ENCODE measurements at places on chromosomes 6 and 20.
A peak's percentile ranks its signal among the peaks of the same experiment; 100 is the strongest.

GRCh38 chr6:147709396-147710272, 201.1 kb downstream of the SAMD5 start:
- no peak for DNase-seq

DNA sequence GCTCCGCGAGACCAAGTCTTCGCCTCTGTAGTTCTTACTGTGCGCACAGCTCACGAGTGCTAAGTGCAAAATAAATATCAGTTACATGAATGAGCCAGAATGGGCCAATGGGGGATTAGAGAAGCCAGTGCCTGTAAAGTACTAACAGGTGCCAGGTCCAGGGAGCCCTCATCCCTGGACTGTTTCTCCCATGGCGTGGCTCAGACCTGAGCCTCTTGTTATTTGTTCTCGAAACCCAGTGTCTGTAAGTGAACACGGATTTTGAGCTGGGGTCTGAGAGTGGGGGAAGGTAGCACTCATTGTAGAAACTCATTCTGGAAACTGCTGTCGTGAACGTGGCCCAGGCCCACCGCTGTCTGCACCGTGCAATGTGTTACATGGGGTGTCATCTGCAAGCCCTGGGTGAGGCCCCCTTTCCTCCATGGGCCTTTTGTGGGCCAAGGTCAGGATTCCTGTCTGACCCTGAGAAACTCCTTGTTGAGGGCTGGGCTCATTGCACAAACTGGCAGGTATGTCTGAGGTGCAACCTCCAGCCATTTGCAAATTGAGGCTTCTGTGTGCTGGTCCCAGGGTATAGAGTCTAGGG, 154.7 kb downstream of the SYCP2 start:
- no peak for DNase-seq

DNA sequence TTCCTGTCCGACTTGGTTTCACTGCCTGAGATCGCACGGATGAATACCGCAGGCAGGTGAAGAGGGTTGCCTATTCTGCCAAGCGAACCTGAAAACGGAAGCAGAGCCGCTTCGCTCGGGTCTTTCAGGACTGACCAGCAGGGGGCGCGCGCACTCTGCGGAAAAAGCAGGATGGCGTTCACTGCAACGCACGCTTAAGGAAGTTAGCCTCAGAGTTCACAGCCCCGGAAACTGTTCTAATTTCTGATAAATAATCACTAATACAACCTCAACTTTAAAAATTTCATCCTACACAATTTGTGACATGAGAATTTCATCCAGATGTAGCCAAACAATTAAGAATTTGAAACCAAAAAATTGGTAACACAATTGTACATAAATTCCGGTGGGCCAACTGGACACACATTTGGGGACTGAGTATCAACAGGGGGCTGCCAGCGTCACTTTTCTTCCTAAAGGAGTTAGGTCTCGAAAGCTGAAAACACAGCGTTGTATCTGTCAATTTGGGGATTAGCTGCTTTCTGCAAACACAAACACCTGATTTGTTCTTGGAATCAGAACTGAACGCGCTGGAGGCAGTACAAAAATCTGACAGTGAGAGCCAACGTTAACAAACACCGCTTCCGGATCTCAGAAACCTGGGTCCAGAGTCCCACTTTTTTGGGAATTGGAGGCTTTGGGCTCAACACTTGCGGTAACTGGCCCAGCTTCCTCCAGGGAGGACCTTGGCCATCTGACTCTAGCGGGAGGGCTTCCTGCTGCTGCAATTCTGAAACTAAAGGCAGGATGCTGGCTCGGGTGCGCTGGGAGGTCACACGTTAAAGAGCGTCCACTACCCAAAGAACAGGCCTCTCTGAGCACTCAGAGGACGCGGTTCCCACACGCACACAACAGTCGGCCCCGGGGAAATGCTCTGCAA, 8.8 kb downstream of the PXDC1 start:
- DNase-seq, result peak; percentile 75

DNA sequence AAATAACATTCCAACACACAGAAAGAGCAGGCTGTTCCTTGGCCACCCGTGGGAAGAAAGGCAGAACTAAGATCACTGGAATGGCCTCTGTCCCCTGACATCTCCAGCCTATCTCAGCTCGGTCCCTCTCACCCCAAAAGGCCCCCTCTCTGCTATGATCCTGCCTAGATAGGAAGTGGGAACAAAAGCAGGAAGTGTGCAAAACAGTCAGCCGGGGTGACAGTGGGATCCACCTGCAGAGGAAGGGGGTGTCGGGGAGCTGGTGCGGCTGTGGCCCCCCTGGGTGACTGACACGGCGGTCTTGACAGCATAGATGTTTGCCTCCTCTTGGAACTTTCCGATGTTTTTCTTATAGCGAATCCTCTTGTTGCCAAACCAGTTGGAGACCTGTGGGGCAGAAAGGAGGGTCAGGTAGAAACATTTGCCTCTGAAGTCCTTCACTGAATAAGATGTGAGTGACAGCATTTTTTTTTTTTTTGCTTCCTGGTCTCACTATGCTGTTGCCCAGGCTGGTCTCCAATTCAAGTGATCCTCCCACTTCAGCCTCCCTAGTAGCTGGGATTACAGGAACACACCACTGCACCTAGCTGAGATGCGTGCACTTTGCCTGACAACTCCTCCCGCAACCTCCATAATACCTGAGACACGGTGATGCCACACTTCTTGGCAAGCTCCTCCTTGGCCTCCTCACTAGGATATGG, 2.8 kb downstream of the PBX2 start:
- DNase-seq, result no peak

DNA sequence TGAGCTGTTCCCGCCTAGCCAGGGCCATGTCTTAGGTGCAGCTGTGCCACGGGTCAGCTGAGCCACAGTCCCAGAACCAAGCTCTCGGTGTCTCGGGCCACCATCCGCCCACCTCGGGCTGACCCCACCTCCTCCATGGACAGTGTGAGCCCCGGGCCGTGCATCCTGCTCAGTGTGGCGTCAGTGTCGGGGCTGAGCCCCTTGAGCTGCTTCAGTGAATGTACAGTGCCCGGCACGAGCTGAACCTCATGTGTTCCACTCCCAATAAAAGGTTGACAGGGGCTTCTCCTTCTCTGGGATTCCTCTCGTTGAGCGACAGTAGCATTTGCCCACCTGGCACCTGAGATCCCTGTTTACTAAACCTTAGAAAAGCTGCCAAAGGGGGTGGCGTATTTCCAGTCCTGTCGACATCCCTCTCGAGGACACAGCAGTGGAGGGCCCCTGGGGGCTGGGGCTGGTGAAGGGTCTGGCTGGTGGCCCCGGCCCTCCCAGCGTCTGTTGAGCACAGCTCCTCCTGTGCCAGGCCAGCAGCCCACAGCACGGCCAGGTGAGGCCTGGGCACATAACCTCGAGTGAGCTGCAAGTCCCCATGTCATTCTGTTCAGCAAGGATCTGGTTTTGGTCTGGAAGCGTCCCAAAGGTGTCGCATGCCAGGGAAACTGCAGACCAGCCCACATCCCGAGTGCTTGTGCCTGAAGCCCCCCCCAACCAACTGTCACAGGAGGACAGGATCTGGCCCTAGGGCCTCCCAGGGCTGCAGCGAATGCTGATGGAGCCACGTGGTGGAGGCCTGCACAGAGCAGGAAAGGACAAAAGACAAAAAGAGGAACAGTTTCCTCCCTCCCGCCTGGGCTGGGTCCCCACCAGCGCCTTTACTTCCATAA, 21.2 kb upstream of the PYGB start:
- no peak for DNase-seq

DNA sequence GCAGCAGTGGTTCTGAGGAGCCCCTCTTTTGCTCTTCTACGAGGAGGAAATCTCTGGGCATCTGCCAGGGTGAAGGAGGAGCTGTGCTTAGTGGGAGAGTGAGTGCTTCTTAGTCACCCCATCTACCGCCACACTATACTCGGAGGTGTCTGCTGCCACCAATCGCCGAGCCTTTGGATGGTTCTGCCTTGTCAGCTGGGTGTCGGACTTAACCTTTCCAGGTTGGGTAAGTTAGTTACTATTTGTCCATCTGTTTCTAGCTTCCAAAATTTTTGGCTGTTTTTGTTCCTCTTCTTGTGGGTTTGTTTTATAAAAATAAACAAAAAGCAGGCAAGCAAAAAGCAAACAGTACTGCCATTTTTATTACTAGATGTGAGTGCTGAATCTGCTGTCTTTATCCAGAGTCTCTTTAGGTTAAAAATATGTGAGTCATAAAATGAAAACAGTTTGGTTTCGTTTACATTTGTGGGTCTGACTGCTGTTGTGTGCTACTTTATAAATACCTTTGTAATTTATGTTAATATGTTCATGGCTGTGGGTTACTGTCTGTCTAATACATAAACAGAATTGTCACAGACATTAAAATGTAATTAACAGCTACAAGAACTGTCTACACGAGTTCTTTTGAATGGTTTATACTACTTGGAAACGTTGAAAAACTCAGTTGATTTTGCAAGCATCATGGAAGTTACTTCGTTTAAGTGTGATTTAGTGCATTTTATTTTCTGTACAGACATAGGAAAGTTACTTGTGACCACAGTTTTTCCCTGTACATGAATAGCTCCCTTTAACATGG, 89.2 kb downstream of the ARID1B start:
- no peak for DNase-seq

GRCh38 chr6:125219361-125219895, 65.9 kb downstream of the TPD52L1 start:
- no peak for DNase-seq

- no peak for DNase-seq
Observed at GRCh38 chr20:54097236-54097529, 26.8 kb upstream of the BCAS1 start.

DNA sequence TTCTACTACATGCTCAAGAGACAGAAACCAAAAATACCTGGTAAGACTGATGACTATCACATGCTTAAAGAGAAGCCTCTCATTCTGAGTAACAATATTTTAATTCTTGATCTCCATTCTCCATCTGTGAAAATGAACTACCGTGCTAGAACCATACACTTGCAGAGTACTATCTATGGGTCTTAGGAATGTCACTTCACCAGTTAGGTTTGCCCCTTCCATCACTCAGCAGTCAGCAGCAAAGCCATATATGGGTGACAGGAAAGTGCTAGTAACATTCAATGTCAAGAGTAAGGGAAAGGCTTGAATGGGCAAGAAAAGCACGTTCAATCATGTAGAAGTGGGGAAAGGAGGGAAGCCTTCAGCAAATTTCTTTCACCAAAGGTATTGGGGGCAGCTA, 2.3 kb downstream of the DNAAF9 start:
- no peak for DNase-seq

DNA sequence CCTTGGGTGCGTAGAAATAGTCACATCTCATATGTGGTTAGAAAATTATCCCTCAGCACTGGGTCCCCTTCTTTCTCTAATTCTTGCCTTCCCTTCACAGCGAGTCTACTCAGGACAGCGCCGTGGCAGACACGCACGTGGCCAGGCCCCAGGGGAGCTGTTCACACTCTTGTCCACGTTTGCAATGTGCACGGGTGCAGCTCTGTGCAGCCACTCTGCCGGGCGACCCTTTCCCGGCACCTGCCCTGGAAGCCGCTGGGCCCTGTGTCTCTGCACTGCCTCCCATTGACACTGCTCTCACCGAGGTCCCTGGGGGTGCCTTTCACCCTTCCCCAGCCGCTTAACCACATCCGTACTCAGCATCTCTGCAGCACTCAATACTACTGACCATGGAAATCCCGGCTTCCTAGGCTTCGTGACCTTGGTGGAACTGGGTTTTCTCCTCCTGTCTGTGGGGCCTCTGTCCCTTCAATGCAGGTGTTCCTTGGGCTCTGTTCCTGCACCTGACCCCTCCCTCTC, 104.9 kb downstream of the DACT2 start:
- DNase-seq, result no peak

DNA sequence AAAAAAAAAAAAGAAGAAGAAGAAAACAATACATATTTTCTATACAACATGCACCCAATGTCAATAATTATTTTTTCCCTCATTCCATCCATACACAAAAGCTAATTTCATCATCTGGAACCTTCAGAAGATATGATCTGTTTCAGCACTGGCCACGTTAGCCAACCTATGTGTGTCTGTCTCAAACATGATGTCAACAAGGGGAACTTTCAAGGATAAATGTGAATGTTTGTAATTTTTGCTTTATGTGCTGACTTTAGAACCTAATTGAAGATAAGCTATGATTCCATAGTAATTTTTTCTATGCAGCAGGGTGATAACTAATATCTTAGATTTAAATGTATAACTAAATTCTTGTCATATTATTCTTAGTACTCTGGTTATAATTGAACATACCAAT, 37.9 kb downstream of the IPCEF1 start:
- no peak for DNase-seq

- DNase-seq, result no peak
Observed at GRCh38 chr6:16199804-16200203, 38.6 kb upstream of the GMPR start.

- DNase-seq, result no peak
Observed at GRCh38 chr6:65569505-65569904, 137.5 kb downstream of the EYS start.

- no peak for DNase-seq
Observed at GRCh38 chr20:34047917-34048316, 54.2 kb downstream of the RALY start.

GRCh38 chr6:130409418-130410100, 43.7 kb downstream of the TMEM200A start:
- DNase-seq, result no peak

DNA sequence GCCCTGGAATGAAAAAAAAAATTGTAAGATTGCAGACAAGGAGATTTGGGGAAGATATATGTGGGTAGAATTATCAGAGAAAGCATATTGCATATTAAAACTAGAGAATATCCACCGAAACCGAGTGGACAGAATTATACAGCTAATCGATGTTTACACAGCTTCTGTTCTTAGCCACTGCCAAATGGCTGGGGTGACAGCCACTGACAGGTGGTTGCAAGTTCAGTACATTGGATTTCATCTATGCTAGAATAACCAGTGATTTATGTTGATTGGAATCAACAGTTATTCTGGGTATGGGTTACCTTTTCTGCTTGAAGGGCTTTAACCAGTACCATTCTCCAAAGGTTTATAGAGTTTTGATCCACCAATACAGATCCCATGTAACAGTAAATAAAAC, 48.4 kb upstream of the THEMIS start:
- DNase-seq, result no peak

DNA sequence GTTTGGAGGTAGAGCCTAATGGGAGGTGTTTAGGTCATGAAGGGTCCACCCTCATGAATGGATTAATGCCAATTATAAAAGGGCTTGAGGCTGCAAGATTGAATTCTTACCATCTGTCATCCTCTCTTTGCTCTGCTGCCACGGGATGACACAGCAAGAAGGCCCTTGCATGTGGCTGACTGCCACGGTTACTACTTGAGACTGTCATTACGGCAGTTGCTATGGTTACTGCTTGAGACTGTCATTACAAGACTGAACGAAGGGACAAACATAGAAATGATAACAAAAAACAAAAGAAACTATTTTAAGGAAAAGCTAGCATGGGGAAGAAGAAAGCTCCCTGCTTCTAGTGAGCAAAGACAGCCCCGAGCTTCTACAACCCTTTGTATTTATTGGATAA, 715.0 kb downstream of the TFAP2A start:
- DNase-seq, result no peak

Measured in stimulated activated CD4-positive, alpha-beta T cell treated with anti-CD3 and anti-CD28 coated beads, Interleukin-1b, Interleukin-23, amount 100 ng/mL, for 1 hour (primary cell).